Stimulated activated CD8-positive, alpha-beta memory T cell treated with anti-CD3 and anti-CD28 coated beads, Interleukin-7, amount 100 ng/mL, for 1 hour (primary cell): ENCODE measurements at places on chromosomes 13 and 19.

GRCh38 chr13:112835796-112836195 is 133.2 kb upstream of the MCF2L start:
- no peak for DNase-seq

- no peak for DNase-seq
These were observed 18.2 kb downstream of the DPRX start for GRCh38 chr19:53649746-53650593.

- no peak for DNase-seq
These were observed 33.6 kb downstream of the ERICH4 start for GRCh38 chr19:41476583-41476982.

DNA sequence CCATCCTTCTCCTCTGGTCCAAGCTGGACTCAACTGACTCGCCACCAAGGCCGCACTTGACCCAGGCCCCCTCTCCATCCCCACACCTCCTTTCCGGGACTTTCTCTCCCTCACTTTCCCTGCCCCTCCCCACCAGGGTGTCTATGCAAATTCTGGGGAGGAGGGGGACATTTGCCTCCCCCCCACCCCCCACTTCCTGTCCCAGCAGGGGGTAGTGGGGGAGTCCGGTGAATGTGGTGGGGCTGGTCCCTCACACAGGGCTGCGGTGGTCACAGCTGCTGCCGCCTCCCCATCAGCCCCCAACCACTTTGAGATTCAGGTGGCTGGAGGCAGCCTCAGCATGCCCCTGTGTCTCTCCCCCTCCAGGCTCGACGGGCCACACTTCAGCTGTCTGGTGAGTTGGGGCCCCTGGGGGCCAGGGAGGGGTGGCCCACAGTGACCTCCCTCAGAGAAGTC is 870 bp downstream of the SPIB start:
- no peak for DNase-seq

DNA sequence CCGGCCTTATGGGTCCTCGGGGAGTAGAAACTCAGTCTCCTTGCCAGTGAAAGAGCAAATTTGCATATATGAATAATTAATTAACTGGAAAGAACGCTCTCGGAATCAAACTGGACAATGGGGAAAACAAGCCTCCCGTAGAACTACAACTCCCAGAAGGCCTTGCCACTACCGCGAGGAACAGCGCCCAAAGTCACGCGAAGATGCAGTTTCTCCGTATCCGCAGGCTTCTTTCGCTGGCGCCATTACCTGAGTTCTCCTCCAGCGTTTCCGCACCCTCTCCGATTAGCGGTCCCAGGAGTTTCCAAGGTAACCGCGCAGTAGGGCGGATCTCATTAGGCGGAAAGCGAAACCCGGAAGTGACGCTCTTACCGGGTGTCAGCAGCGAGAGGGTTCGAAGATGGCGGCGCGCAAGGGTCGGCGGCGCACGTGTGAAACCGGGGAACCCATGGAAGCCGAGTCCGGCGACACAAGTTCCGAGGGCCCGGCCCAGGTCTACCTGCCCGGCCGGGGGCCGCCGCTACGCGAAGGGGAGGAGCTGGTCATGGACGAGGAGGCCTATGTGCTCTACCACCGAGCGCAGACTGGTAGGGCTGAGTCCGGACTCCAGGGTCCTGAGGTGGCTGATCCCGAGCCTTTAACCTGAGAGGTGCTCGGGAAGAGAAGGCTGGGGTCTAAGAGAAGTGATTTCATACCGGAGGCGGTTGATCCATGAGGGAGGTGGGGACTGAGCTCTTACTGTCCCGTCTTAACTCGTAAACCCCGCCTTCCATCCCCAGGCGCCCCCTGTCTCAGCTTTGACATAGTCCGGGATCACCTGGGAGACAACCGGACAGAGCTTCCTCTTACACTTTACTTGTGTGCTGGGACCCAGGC is at the start of gene GRWD1:
Gene GRWD1, plus strand, starts transcription at position 378 of the 876 bp plus-strand sequence. Its CDS starts 23 bp downstream, at position 401.
- DNase-seq = peak; percentile 71

- no peak for DNase-seq
These were observed 7.7 kb upstream of the ONECUT3 start for GRCh38 chr19:1745589-1746031.

GRCh38 chr19:30371161-30371836 is 885 bp upstream of the ZNF536 start:
- DNase-seq = no peak

DNA sequence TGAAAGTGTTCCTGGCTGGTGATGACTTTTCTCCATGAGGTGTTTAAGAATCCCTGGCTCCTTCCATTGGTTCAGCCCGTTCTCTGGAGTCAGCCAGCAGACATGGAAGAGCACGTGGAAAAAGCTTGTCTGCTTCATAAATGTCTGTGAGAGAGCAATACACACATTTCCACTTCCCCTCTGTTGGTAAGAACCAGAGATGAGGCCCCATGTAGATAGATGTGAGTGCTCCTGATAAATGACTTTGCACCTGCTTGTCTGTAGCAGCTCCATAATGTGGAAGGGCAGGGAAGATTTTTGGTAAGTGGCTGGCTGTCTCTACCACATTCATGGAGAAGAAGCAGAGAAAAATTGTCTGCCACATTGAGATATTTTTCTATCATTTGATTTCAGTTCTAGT is 325.8 kb downstream of the LMO7 start:
- no peak for DNase-seq
